ENCODE measurements at places on chromosomes 5 and 9. TPM values are rescaled to one million over a fixed set of nuclear protein-coding genes. Genes with fewer than 3 reads are reported as not detected.

DNA sequence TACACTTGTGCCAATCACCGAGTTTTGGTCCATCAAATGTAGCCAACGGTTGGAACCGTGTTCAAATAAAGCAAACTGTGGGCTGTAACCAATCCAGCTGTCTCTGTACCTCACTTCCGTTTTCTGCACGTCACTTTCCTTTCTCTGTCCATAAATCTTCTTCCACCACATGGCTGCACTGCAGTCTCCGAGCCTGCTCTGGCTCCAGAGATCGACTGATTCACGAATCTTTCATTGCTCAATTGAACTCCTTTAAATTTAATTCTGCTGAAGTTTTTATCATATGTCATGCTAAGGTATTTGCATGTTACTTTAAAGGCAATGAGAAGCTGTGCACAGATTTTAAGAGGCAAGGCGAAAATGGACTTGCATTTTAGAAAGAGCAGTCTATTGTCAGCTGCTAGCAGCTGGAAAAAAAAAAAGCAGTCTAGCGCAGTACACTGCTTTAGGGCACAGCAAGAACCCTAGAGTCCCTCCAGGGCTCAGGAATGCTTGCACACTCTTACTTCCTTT, 13.2 kb downstream of the TTC39B start:
- no peaks in the 10 kb centered on the region for H3K27me3 ChIP-seq
- peaks cover 18% of the 10 kb centered on the region for H3K4me1 ChIP-seq
- H3K36me3 ChIP-seq: no peaks in the 10 kb centered on the region
- H3K4me3 ChIP-seq: no peak overlapping the region
- no peak for DNase-seq
- H3K27ac ChIP-seq: no peak overlapping the region

- H3K27me3 ChIP-seq: no peaks in the 10 kb centered on the region
- H3K27ac ChIP-seq: no peak overlapping the region
- no peaks in the 10 kb centered on the region for H3K36me3 ChIP-seq
Measured at GRCh38 chr5:174410716-174411478, 313.5 kb upstream of the MSX2 start.

DNA sequence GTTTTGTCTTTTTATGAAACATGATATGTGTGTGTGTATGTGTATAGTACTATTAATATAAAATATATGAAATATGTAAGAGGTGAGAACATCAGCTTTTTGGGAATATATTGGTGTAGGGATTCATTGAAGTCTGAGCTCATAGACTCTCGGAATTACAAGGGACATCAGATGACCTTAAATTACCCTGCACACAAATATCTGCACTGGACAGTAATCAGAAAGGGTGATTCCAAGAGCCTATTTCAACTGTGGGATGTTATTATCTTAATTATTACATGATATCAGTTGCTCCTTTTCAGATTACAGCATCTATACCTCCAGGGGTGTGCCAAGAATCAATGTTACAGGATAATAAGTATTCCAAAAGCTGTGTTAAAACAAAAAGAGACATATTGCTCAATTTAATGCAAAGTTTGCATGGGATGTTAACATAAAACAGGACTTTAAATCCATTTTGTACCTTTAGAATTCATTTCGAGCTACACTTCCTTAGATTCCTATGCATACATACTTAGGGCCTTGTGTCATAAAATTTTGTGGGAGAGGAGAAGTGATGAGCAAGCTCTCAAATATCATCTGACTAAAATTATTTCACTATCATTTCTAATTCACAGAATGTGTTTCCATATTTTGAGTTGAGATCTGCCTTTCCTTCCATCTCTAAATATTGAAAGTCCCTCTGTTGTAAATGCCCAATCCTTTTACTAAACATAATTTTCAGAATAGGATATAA, 365.2 kb downstream of the BRINP1 start:
- H3K4me1 ChIP-seq: no peaks in the 10 kb centered on the region
- no peak for DNase-seq
- no peaks in the 10 kb centered on the region for H3K36me3 ChIP-seq
- no peak overlapping the region for H3K27ac ChIP-seq

DNA sequence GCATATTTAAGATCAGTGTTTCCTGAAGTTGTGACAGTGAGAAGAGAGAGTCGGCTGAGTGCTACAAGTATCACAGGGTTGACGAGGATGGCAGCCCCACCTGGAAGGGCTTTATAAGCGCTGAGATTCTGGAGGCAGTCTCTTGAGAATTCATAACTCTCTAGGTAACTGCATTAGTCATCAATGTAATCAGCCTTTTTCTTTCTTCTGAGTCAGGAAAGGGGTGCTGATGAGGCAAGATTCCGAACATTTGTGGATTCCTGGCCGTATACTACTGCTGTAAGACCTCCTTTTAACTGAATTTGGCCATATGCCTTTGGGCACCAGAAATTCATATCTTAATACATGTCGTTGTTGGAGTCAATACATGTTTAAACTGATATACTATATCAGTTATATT, 6.6 kb upstream of the RNF20 start:
- H3K27ac ChIP-seq: no peak overlapping the region
- no peak for DNase-seq
- no peak overlapping the region for H3K4me3 ChIP-seq

- H3K27me3 ChIP-seq: no peaks in the 10 kb centered on the region
- no peak for DNase-seq
- H3K4me3 ChIP-seq: no peak overlapping the region
- no peak overlapping the region for H3K27ac ChIP-seq
Measured at GRCh38 chr5:15495026-15495425, 5.0 kb upstream of the FBXL7 start.

DNA sequence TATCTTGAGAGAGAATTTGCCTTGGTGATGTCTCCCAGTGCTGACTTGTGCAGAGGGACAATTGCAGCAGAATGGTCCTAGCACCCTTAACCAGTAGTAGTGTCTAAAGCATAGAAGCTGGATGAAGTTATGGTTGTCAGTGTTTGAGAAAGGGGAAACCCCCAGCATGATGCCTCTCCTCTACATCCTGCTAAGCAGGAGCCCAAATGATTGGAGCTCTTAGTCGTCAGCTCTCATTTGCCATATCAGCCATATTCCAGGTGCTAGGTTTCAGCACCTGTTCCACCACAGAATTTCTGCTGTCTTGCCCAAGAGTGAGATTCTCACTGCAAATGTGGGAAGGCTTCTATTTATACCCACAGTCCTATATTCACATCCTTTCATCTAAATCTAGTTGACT, 43.7 kb upstream of the RFX3 start:
- no peaks in the 10 kb centered on the region for H3K4me1 ChIP-seq
- DNase-seq: no peak
- no peaks in the 10 kb centered on the region for H3K27me3 ChIP-seq
- H3K27ac ChIP-seq: no peak overlapping the region
- H3K4me3 ChIP-seq: no peak overlapping the region
- H3K36me3 ChIP-seq: no peaks in the 10 kb centered on the region

DNA sequence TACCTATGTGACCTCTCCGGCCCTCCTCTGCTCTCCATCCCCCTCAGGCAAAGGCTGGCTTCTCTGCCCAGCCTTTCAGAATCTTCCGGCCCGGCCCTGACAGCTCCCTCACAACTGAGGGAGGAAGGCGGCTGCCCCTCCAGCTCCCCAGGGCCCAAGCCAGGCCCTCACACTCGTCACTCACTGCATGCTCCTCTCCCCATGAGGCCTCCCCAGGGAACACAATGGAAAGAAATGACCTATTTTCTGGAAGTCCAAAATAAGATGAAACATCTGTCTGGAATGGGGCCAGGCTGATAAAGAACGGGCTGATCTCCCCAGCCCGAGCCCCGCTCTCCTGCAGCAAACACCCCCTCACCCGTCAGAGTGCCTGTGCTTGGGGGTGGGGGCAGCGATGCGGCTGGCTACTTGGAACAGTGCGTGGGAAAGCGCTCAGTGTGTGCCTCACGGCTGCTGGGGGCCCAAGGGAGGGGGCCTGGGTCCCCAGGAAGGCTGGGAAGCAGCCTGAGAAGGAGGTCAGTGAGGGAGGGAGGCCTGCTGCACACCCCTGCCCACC, 11.3 kb downstream of the PDGFRB start:
- no peak overlapping the region for H3K4me3 ChIP-seq
- peaks cover 77% of the 10 kb centered on the region for H3K4me1 ChIP-seq
- H3K27me3 ChIP-seq: no peaks in the 10 kb centered on the region
- H3K27ac ChIP-seq: peak overlapping the region; percentile 97
- DNase-seq: peak; percentile 69
- H3K36me3 ChIP-seq: peaks cover 62% of the 10 kb centered on the region

GRCh38 chr5:16891033-16891432, 45.1 kb downstream of the MYO10 start:
- H3K27me3 ChIP-seq: no peaks in the 10 kb centered on the region
- H3K36me3 ChIP-seq: no peaks in the 10 kb centered on the region
- no peak for DNase-seq
- no peak overlapping the region for H3K4me3 ChIP-seq
- H3K27ac ChIP-seq: no peak overlapping the region

- H3K27me3 ChIP-seq: no peaks in the 10 kb centered on the region
- H3K27ac ChIP-seq: no peak overlapping the region
- no peak overlapping the region for H3K4me3 ChIP-seq
Measured at GRCh38 chr5:52682492-52682891, 105.2 kb upstream of the ITGA1 start.

DNA sequence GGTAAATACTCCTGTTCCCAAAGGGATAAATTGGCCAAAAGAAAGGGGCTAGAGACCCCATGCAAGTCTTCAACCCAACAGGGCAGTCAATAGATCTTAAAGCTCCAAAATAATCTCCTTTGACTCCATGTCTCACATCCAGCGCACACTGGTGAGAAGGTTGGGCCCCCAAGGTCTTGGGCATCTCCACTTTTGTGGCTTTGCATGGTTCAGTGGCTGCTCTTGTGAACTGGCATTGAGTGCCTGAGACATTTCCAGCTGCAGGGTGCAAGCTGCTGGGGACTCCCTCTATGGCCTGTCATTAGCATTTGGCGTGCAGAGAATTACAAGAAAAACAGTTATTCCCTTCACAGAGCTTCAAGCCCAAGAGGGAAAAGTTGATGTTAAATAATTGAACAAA, 224.7 kb downstream of the MTRR start:
- no peaks in the 10 kb centered on the region for H3K4me1 ChIP-seq
- H3K4me3 ChIP-seq: no peak overlapping the region
- H3K27me3 ChIP-seq: no peaks in the 10 kb centered on the region
- H3K36me3 ChIP-seq: no peaks in the 10 kb centered on the region

DNA sequence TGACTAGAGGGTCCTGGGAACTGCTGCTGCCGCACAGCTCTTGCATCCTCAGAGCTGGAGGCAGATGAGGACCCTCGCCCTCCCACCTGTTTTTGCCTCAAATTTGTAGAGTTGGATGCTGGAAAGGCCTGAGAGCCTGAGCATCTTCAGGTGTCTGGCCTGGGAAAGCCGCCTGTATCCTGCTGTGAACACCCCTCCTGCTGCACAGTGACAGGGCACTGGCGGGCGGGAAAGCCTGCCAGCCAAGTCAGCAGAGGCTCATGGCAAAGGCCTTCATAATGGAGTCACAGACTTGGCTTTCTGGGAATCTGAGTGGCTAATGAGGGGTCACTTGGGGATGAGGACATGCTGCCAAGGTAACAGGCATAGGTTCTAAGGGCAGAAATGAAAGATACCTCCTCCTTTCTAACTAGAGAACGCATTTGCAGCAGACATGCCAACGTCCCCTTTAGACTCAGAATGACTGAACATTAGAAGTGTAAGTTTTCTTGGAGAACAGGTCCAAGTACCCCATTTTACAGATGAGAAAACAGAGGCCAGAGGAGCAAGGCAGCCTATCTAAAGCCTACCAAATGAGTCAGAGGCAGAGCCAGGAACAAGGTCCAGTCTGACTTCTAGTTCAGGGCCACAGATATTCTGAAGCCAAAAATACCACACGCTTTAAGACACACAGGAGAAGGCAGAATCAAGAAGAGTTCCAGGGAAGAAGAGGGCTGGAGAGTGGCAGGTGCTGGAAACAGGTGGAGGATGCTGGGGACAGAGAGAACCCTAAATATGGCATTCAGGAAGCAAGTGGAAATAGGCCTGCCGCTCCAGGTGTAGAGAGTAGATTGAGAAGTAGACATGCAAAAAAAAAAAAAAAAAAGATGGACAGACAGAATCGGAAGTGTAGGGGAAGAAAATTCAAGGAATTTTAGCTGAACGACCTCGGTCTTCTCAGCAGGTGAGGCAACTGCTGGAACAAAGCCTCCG, 44.1 kb downstream of the EPB41L4B start:
- H3K36me3 ChIP-seq: no peaks in the 10 kb centered on the region
- no peak overlapping the region for H3K4me3 ChIP-seq
- no peaks in the 10 kb centered on the region for H3K27me3 ChIP-seq
- no peaks in the 10 kb centered on the region for H3K4me1 ChIP-seq

DNA sequence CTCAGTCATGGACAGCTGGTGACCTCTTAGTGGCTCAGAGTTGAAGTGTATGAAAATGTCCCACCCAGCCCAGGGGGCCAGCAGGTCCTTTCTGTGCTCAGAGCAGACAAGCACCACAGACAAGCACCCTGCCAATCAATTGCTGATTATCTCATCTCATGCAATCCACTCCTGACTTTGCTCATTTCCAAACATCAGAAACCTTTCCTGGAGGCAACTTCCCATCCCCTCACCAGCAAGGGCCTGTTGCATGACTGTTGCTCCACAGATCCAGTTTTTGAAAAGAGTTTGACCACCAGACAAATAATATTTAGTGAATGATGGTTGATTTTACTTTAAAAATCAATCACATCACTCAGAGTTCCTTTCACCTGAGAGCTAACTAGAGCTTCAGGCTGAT, 397.3 kb upstream of the KLF4 start:
- no peaks in the 10 kb centered on the region for H3K27me3 ChIP-seq
- no peak overlapping the region for H3K27ac ChIP-seq
- no peak for DNase-seq

DNA sequence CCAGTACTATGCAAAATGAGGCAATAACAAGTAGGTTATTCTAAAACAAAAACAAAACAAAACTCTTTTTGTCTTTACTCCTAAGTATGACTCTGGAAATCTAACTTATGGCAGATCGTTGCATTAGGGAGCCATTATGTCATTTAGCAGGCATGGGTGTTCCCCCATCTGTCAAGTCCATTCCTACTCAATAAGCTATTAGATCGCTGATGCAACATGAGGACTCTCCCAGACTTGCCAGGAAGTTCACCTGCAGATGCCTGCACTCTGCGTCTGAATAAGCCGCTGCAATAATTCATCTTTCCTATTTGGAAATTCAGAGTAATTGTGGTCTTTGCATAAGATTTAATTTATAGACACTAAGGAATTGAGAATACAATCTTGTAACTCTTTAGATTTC, 585.0 kb downstream of the KIF4B start:
- no peaks in the 10 kb centered on the region for H3K4me1 ChIP-seq
- no peak overlapping the region for H3K4me3 ChIP-seq
- no peak overlapping the region for H3K27ac ChIP-seq
- H3K27me3 ChIP-seq: no peaks in the 10 kb centered on the region
- no peaks in the 10 kb centered on the region for H3K36me3 ChIP-seq
- no peak for DNase-seq

DNA sequence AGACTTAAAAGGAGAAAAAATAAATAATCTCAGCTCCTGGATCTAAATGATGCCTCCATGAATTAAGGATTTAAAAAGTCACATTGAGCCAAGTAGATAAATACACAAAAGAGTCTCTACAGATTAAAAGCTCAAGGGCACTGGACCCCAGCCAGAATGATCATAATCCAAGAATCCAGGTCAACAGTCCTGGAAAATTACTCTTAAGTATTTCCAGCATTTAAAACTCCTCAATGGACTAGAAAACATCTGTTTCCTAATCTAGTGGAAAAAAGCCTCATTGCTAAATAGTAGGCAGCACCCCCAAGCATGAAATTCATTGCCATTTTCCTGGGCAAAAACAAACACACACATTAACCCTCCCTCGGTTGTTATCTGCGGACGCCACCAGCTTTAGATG, 96.8 kb downstream of the FRMD3 start:
- no peak overlapping the region for H3K4me3 ChIP-seq
- H3K27ac ChIP-seq: peak overlapping the region; percentile 11
- 0 out of 2 replicates have a peak, but pooled peaks cover 4% of the 10 kb centered on the region for H3K36me3 ChIP-seq
- DNase-seq: peak; percentile 60

IFNA13 gene
- not detected for total RNA-seq

GDA gene
- total RNA-seq: 0.39 TPM

TAF11L3 gene
- not detected for total RNA-seq

CNTNAP3B gene
- total RNA-seq: 0.06 TPM

WNT8A gene
- total RNA-seq: not detected

All from SJSA1 (cell line).